Cortex of kidney (tissue), 1 donor: ENCODE measurements at places on chromosomes 7 and 10.

- no peak for DNase-seq
These were observed 1.6 kb downstream of the GLUD1 start for GRCh38 chr10:87092861-87093631.

DNA sequence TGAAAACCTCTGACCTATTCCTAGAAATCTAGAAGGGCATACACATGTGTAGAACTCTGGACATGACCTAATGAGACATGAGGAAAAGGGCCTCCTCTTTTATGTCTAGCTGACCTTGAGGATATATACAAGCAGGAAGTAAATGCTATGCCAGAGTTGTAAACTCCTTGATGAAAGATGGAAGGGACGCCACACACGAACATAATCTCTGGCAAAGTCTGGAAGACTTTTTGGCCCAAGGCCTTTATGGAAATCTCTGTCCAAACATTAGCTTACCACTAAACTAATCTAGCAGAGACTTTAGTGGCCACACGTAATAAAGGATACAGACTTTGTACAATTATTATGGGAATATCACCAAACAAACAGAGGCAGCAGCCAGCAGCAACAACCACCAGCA is 138.1 kb upstream of the THSD7A start:
- no peak for DNase-seq

DNA sequence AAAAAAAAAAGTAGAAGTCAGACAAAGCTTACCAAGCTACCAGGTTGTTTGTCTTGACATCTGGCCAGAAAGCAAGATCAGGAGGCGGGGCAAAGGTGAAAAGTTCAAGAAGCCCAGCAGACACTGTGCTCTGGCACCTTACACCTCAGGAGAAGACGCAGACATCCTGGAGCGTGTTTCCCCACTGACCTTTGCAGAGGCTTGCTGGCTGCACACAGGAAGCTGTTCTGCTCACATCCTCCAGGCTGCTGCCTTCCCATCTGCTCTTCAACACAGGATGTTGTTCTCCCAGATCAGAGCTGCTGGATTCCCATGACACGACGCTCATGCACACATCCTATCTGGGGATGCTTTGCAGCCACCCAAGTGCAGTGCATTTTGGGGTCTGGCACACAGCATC is 174.4 kb upstream of the KIAA1217 start:
- no peak for DNase-seq

DNA sequence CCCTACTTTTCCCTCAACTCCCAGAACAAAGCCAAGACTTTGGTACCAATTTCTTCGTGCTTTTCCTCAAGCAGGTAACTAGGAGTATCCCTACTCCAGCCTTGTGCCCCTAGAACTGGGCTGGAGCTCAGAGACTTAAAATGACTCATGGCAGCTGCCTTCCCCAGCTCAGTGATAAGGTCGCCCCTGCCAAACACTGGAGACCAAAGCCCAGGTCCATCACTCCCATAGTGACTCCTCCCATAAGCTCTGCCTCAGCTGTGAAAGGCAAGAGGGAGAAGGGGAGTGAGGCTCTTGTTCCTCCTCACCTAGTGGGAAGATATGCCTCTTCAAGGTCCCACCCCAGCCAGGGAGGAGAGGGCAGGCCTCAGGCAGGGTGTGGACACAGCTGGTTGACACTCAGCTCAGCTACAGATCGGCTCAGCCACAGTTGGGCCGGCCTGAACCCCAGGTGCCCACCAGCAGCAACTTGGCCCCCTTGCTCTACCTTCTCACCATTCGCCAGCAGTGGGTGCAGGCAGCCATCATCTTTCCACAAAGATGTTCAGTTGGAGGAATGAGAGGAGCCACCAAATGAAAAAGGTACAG is 13.8 kb upstream of the CYREN start:
- no peak for DNase-seq

DNA sequence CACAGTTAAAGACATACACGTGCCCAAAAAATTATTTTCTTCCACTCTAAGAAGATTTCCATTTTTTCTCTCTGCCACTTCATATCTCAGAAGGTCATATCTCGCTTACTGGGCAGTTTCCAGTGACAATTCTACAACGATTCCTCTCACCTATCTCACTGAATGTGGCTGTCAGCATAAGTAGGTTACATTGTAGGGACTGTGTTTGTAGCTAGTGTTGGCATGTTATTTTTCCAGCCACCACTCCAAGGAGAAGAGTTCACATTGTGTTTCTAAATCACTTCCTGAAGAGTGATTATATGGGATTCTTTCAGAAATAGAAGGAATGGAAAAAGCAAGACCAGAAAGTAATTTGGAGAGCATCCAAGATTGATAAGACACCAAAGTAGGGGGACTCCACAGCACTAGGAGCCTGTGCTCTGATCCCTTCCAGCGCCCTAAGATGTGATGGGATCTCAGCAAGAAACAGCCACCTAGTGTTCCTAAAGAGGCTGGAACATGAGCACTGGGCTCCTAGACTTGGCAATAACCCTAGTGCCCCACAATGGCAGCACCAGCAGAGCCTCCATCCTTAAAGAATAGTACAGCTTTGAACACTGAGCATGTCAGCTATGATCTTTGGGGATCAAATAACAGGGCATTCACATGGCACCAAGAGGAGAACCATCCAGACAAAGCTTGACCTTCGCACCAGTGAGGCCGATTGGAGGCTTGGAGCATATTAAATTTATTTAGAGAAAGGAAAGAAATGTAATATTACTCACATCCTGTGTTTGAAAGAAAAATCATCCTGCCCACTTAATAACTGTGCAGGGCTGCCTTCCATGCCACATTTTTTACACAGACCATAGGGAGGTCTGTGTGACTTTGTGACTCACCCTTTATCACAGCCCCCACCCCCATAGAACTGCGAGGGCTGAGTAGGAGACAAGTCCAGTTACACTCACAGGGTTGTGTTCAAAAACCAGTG is 51.8 kb downstream of the CAV1 start:
- DNase-seq, result no peak

GRCh38 chr7:46099076-46099475 is 178.0 kb upstream of the IGFBP3 start:
- DNase-seq, result no peak

DNA sequence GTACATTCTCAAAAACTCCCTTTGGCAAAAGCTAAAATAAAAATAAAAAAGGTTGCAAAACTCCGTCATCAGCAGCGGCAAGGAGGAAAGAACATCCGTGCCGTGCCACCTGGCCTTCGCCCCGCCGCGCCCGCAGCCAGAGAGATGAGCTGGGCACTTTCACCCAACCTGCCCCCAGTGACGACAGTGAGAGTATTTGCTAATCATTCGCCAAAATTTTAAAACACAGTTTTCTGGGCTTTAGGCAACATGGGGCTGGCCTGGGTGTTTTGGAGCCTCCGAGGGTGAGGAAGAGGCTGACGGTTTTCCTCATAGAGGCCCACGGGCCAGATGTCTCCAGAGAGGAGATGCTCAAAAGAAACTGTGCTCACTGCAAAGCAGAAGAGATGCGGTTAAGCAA is 128.2 kb downstream of the PRKAG2 start:
- DNase-seq, result no peak

GRCh38 chr10:121774404-121774803 is 153.4 kb downstream of the ATE1 start:
- no peak for DNase-seq

DNA sequence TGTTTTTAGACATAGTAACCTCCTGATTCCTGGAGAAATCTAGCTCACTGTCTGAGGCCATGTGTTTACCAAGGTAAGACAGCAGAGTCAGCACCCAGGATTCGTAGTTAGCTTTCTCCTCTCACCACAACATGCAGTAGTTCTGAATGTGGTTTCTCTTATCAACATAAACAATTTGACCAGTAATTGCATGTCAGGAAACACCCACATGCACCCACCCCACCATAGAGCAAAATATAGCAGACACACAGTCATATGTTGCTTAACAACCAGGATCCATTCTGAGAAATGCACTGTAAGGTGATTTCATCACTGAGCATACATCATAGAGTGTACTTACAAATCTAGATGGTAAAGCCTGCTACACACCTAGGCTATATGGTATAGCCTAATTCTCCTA is 1004.0 kb downstream of the ANKRD7 start:
- DNase-seq, result no peak

- no peak for DNase-seq
These were observed 4.8 kb downstream of the ANK3 start for GRCh38 chr10:60384708-60385398.

DNA sequence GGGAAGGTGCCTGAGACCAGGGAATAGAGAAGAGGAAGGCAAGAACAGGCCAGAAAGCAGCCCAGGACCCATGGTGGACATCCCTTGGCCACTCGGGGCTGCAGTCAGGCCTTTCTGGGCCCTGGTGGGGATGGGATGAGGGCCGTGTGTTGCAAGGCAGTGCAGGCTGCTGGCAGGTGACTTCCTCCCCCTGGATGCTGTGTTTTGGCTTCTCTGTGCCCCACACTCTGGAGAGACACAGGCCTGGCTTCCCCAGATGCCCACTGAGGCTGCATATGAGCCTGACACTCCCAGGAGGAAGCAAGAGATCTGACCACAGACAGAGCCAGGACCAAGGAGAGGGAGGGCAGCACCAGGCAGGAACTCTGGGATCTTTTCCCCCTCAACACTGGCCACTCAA is 39.9 kb downstream of the ANXA8 start:
- DNase-seq, result no peak

- DNase-seq, result no peak
These were observed 52.6 kb upstream of the ICA1 start for GRCh38 chr7:8314566-8314965.

GRCh38 chr7:13476881-13477444 is 512.5 kb downstream of the ETV1 start:
- no peak for DNase-seq

GRCh38 chr7:130903358-130903974 is 169.5 kb upstream of the KLF14 start:
- DNase-seq, result no peak

- no peak for DNase-seq
These were observed 16.9 kb upstream of the REEP3 start for GRCh38 chr10:63504145-63504881.

DNA sequence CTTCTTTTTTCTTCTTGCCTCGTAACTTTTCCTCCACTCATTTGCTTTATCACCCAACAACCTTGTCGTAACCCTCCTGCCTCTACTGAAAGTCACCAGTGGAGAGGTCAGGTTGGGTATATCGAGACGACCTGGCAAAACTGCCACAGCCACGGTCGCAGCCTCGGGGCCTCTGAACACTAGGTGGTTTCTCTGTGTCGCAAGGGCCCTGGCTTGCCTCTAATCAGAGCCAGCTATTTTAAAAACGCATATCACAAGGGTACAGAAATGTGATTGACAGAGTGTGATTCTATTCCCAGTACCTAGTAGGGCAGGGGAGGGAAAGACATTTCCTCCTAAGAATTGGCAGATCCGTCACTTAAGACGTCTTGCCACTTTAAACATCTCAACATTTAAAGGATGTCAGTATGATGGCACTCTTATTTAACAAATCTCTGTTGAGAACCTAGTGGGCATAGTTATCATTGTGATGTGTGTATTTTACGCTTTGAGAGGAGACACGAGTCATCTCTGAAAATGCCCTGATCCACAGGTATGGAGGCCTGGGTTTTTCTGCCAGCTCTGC is 197.5 kb downstream of the ARHGAP21 start:
- no peak for DNase-seq
